Foreskin fibroblast (primary cell): ENCODE measurements at places on chromosomes 5 and 9.

- no peak for DNase-seq
Measured at GRCh38 chr5:131460867-131461572, 174.0 kb downstream of the RAPGEF6 start.

GRCh38 chr5:154570572-154571324, 92.7 kb upstream of the HAND1 start:
- no peak for DNase-seq

- DNase-seq: no peak
Measured at GRCh38 chr9:89835666-89836065, 230.9 kb downstream of the GADD45G start.

- DNase-seq: no peak
Measured at GRCh38 chr5:147743678-147744374, 38.7 kb downstream of the JAKMIP2 start.

DNA sequence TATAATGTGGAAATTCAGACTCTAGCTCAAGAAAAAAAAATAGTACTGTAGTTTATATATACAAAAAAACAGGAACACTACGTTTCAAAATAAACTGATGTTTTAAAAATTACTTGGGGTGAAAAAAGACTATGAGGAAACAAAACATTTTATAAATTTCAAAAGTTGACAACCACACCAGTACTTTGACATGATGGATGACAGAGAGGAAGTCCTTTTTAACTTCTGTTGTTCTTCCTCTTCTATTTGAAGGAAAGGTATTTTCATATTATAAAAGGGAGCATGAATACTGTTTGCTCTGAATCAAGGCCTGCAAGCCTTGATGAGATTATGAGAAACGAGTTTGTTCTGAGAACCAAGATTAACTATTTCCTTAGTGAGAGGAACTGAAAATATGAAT, 456.9 kb downstream of the TAF11L14 start:
- no peak for DNase-seq

DNA sequence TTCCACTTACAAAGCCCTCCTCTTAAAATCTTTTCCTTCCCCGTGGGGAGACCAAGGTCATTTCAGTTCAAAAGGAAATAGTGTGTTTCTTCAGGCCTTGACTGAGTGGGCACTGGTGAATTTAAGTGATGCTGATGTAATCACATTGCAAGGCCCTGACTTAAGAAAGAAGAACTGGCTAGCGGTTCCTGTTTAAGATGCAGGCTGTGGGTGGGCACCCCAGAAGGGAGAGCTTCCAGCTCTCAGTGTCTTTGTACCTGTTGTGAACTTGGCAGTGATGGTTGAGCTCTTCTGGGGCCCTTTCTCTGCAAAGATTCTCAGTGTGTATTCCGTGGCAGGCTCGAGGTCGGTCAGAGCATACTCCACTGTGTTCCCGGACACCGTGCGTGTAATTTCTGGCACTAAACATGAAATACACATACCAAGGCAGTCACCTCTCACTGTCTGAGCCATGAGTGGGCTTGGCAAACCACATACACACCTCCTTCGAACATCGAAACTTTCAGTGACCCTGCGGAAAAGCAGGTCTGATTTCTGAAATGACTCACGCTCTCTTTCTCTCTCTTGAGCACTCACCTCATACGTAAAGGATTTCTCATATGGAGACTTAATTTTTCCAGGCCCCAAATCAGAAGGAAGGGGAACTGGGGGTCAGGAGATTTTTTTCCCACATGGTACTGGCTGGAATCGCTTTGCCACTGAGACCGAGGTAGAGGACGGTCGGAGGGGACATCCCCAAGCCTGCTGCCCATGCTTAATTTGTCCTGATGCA, 81.9 kb downstream of the TNC start:
- peak; percentile 46 for DNase-seq

- DNase-seq: no peak
Measured at GRCh38 chr5:116473706-116474105, 100.9 kb downstream of the SEMA6A start.

DNA sequence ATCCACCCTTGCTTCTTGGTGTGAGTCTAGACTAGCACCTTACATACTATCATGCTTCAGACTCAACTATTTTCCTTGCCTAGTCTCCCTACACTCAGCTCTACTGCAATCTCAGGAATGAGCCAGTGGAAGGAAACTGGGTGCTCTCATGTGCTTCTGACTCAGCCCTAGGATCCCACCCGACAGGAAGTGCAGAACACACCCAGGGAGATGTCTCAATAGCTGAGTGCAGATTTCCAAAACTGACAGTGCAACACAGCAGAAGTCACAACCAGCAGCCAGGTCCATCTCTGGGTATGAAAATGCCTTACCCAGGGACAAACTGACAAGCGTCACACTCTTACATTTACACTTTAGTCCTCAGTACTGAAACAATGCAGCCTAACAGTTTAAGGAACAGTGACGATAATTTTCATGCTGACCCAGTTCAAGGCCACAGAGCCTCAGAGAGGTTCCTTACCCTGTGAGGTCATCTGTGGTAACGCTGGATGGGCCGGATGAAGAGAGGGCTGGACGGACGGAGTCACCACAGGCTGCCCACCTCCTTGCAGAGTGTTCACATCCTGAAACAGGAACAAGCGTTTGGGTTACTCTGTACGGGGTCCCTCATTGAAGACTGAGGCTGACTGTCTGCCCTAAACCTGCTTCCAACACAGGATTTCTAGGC, 33.0 kb downstream of the FKBP15 start:
- peak; percentile 89 for DNase-seq

DNA sequence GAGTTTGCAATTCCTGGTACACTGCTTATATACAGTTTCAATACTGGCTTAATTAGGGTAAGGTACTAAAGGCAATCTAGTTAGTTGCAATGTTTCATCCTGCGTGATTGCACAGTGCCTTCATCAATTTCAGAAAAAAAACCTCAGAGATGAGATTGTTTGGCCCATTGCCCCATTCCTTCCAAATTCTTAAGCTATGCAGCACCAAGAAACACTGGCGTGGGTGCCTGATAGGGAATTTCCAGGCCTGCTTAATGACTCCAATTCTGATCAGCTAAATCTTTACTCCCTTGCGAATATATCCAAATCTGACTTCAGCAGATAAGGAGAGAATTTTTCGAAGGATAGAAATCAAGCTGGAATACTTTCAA, 35.9 kb upstream of the GAS1 start:
- peak; percentile 72 for DNase-seq

GRCh38 chr9:14278291-14278721, 35.6 kb downstream of the NFIB start:
- peak; percentile 87 for DNase-seq

GRCh38 chr9:127644146-127644827, 32.2 kb downstream of the STXBP1 start:
- DNase-seq: no peak

DNA sequence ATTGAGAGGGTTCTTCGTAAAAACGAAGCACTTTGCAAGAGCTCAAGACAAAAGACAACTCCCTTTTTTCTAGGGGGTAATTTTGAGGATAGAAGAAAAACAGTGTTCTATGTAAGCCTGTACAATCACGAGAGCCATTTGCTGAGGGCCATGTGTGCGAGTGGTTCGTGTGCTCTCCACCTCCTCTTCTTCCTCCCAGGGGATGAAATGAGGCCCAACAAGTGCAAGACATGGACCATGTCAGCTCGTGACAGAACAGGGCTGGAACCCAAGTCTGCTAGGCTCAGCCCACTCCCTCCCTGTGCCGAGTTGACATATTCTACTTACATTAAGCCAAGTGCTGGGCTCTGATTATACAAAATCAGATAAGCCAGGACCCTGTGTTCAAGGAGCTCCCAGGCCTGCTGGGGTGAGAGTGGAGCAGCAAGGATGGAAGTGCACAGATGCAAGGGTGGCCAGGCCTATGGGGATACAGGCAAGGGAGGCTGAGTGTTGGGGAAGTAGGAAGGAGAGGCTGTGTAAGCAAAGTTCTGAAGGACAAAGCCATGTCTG, 97.9 kb upstream of the MSX2 start:
- no peak for DNase-seq

- DNase-seq: peak; percentile 70
Measured at GRCh38 chr5:179558932-179559283, 8.6 kb downstream of the RUFY1 start.

- peak; percentile 66 for DNase-seq
Measured at GRCh38 chr9:129414377-129414992, 206.4 kb downstream of the C9orf50 start.

GRCh38 chr5:111537141-111538024, 25.0 kb upstream of the STARD4 start:
- peak; percentile 24 for DNase-seq

GRCh38 chr9:70462300-70462699, 47.8 kb upstream of the KLF9 start:
- peak; percentile 51 for DNase-seq

DNA sequence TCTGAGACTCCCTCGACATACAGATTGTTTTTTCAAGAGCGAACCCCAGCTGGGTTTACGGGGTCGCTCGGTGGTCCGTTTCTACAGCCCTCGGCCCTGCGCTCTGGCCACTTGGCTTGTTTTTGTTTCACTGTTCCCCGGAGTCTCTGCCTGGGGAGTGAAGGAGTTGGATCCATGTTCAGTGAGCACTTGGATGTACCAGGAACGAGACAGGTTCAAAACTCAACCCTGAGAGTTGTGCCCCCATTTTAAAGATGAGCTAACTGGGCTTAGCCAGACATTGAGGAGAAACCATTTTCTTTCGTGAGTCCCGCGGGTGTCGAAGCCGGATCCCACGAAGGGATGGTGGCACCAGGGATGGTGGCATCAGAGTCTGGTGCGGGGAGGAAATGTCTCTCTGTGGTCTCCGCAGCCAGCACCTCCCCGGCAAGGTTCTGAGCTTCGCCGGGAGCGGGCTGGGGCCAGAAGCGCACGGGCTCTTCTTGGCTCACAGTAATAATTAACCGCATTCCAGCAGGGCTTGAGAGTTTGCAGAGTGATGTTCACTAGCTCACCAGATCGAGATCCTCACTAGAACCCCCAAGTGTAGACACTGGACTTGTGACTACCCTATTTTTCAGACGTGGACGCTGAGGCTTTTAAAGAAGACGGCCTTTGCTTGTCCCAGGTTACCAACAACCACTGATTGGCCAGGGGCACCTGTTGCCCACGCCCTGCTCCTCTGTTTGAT, 1.0 kb downstream of the MSX2 start:
- no peak for DNase-seq

- DNase-seq: peak; percentile 52
Measured at GRCh38 chr5:135332519-135333150, 66.4 kb downstream of the MACROH2A1 start.
